Cardiac muscle cell (in vitro differentiated cells and primary cell): ENCODE measurements at places on chromosomes 12 and 14.

DNA sequence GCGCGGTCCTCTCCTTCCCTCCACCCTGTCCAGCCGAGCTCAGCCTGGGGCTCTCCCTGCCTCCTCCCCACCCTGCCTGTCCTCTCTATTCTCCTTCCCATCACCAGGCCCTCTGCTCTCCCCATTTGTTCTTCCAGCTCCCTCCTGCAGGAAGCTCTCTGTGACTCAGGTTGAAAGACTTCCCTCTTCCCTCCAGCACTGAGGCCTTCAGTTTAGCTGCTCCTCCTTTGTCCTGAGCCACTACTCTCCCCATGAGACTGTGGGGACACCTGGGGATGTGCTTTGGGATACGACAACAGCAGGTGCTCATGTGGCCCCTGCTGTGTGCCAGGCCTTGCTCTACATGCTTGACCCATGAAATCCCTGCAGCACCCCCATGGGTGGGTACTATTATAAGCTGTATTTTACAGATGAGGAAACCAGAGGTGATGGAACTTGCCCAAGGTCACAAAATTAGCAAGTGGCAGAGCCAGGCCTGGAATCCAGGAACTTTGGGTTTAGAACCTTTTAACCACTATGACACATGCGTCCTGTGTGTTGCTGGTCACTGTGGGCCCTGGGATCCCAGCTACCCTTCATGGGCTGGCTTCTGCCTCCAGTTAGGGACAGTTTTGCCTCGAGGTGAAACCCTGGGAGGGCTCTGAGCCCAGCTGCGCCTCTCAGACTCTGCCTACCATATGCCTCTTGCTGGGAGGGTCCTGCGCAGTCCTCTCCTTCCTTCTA, 5.5 kb downstream of the KRT80 start:
- DNase-seq = no peak

- no peak for DNase-seq
Measured at GRCh38 chr12:120125792-120126634, 9.5 kb upstream of the RAB35 start.

DNA sequence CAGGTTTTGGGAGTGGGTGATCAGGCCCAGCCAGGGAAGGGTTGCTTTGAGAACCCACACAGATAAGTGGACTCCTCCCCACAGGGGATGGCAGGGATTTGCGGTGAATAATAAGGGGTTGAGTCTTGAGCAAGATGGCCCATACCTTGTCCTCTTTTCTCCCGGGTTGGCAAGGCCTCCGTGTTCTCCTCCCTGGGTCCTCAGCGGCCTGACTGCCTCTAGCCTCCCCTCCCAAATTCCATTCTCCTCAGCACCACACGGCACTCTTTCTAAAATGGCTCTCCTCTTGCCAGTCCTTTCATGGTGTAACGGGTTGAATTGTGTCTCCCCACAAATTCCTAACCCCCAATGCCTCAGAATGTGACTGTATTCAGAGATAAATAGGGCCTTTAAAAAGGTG, 70.0 kb downstream of the CHST11 start:
- no peak for DNase-seq

DNA sequence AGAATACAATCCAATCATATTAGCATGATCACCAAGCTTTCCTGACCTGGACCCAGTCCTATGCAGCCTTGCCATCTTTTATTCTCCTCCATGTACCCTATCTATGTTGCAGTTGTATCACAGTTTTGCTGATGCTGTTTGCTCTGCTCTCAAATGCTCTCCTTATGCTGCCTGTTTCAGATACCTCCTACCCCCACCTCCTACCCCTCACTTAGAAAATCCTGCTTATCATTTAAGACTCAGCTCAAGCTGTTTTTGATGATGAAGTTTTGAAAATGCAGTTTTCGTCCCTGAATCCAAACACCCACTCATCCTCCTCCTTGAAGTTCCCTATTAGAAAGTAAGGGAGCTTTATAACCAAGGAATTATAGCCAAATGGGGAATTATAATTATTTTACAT, 457.4 kb upstream of the ATP2B1 start:
- DNase-seq = no peak

DNA sequence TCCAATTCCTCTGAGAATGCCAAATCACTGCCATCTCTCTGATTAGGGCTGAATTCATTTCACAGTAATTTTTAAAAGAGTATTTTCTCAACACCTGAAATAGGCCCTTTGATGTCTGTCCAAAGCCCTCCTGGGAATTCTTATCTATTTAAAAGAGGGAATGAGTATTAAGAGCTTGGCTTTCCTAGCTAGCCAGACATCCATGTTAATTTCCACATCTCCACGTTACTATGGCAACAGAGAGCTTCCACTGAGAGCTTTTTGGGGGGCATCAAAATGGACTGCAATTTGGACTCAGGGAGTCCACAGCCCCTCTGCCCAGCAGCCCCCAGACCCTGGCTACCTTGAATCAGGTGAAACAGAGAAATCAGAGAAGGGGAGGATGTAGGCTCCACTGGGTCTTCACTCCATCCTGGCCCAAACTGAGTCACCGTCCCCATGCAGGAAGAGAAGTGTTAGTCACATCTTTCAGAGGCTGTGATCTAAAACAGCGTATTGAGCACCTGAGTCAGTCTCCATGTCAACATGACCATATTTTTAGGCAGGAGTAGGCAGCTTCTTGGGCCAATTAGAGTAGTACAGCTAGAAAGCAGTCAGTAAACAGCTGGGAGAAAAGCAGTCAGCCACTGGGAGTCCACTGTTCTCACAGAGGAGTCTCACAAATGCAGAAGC, 7.0 kb upstream of the FICD start:
- DNase-seq = no peak

GRCh38 chr12:90030726-90031125, 322.1 kb upstream of the ATP2B1 start:
- no peak for DNase-seq

- no peak for DNase-seq
Measured at GRCh38 chr12:104888481-104888880, 69.6 kb downstream of the SLC41A2 start.

- no peak for DNase-seq
Measured at GRCh38 chr14:88488081-88488480, 66.7 kb downstream of the PTPN21 start.

- DNase-seq = no peak
Measured at GRCh38 chr14:35932659-35933159, 106.6 kb downstream of the BRMS1L start.

GRCh38 chr14:65226824-65227604, 124.7 kb upstream of the MAX start:
- peak; percentile 79 for DNase-seq

GRCh38 chr12:44930972-44931600, 55.0 kb upstream of the NELL2 start:
- DNase-seq = peak; percentile 89

GRCh38 chr14:71466251-71466650, 466.0 kb upstream of the RGS6 start:
- no peak for DNase-seq

- no peak for DNase-seq
Measured at GRCh38 chr12:124658806-124659402, 91.5 kb upstream of the NCOR2 start.
